Activated T-cell treated with anti-CD3 and anti-CD28 coated beads, Interleukin-2, amount 50 U/mL, for 4 hours (primary cell): ENCODE measurements at places on chromosomes 2 and 18. TPM values are rescaled to one million over a fixed set of nuclear protein-coding genes. Genes with fewer than 3 reads are reported as not detected.

DNA sequence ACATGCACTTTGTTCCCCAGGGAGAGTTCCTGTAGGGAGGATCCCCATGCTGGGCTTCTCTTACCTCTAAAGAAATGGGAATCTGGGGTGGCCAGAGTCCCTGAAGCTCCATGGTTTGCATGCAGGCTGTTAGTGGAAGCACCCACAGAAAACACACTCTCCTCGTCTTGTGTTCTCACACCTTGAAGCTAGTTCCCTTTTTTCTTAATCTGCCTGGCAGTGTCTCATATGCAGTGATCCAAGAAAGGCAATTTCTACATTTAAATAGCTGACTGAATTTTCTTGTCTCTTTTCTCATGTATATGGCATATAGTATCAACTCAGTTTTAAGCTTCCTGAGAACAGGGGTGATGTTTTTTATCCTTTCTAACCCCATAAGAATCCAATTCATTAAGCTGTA is 65.0 kb downstream of the LINC00305 start:
- DNase-seq: no peak

- no peak for DNase-seq
Measured at GRCh38 chr2:205748639-205749038, 66.3 kb downstream of the NRP2 start.

DNA sequence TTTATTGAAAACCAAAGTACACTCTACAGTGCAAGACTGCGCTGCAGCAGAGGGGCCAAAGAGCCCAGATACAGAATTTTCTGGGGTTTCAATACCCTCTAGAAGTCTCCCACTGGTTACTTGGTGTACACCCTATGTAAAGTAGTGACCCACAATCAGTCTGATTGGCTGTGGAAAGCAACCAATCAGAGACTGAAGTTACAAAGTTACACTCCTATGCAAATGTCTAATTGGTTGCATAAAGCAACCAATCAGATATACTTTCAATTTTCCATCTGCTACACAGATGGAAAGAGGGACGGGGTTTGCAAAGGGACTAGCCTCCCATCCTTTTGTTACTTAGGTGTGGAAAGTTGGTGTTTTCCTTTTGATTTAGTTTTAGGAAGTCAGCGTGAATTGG is 198.9 kb upstream of the SH3BP4 start:
- DNase-seq: no peak

- no peak for DNase-seq
Measured at GRCh38 chr2:55431982-55432627, 12.4 kb upstream of the CCDC88A start.

- DNase-seq: no peak
Measured at GRCh38 chr2:181774685-181775084, 94.4 kb upstream of the NEUROD1 start.

DNA sequence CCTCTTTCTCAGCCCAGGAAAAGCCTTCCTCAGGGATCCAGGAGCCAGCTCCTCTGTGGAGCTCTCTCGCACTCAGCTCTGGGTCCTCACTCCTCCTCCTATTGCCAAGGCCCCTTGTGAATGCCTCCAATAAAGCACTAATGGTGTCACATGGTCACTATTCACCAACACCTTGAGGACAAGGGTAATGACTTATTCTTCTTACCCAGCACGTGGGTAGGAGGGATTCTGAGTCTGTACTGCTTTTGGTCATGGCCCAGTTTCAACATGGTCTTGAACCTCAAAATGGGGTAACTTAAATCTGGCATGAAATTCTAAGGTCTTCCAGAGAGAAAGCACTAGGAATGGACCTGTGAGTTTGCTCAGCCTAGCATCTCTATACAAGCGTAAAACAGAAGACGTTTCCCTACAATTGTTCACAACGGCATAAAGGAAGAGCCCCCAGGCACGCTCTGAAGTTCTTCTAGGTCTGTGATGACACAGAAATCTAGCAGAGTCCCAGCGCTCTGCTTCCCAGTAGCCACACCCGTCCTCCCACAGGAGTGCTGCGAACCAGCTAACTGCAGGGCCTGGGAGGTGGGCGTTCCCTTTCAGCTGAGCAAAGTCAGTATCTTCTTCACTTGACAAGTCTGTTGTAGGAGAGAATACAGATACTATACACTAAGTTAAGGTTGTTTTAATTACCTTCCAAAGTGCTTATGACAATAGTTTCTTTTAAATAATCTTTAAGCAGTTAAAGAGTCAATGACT is 14.6 kb upstream of the KIDINS220 start:
- DNase-seq: no peak

GRCh38 chr2:240839152-240840143 is 19.4 kb upstream of the KIF1A start:
- no peak for DNase-seq

GRCh38 chr18:25979369-25980040 is 110.9 kb downstream of the SS18 start:
- DNase-seq: no peak

DNA sequence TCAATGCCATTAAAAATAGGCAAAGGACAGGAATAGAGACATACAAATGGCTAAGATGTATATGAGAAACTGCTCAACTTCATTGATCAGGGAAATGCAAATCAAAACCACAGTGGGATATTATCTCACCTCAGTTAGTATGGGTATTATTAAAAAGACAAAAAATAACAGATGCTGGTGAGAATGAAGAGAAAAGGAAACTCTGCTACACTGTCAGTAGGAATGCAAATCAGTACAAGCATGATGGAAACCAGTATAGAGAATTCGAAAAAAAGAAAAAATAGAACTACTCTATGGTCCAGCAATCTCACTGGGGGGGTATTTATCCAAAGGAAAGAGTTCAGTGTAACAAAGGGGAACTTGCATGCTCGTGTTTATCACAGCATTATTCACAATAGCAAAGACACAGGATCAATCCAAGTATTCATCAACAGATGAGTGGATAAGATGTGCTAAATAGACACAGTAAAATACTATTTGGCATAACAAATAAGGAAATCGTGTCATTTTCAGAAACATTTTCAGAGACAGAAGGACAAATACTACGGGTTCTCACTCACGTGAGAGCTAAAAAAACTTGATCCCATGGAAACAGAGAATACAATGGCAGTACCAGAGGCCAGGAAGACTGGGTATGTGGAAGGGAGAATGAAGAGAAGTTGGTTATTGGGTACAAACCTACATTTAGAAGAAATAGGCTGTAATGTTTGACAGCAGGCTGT is 60.6 kb downstream of the CCDC74A start:
- DNase-seq: no peak

GRCh38 chr2:176079285-176079830 is 4.4 kb downstream of the EVX2 start:
- no peak for DNase-seq

GRCh38 chr2:231611273-231612108 is 18.8 kb downstream of the TEX44 start:
- peak; percentile 43 for DNase-seq

- DNase-seq: no peak
Measured at GRCh38 chr2:223416815-223417610, 185.1 kb downstream of the SCG2 start.

GRCh38 chr2:125085904-125086303 is 1060.8 kb downstream of the CNTNAP5 start:
- no peak for DNase-seq

- peak; percentile 14 for DNase-seq
Measured at GRCh38 chr2:44360749-44361329, 455 bp downstream of the PREPL start.

DNA sequence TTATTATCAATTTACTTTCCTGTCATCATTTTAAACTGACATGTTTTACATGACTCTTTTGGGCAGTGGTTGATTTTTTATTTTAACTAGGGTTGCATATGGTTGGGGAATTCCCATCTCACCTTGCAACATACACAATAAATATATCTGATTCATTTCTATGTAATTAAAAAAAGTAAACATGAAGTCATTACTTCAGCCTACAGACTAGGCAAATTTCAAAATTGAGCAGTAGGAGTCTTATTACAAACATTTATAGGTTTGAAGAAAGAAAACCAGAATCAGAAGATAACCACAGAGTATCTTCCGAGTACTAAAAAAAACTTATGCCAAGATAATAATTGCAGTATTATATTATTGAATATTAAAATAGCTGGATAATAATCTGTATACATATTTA is 377.0 kb upstream of the VRK2 start:
- DNase-seq: no peak

DNA sequence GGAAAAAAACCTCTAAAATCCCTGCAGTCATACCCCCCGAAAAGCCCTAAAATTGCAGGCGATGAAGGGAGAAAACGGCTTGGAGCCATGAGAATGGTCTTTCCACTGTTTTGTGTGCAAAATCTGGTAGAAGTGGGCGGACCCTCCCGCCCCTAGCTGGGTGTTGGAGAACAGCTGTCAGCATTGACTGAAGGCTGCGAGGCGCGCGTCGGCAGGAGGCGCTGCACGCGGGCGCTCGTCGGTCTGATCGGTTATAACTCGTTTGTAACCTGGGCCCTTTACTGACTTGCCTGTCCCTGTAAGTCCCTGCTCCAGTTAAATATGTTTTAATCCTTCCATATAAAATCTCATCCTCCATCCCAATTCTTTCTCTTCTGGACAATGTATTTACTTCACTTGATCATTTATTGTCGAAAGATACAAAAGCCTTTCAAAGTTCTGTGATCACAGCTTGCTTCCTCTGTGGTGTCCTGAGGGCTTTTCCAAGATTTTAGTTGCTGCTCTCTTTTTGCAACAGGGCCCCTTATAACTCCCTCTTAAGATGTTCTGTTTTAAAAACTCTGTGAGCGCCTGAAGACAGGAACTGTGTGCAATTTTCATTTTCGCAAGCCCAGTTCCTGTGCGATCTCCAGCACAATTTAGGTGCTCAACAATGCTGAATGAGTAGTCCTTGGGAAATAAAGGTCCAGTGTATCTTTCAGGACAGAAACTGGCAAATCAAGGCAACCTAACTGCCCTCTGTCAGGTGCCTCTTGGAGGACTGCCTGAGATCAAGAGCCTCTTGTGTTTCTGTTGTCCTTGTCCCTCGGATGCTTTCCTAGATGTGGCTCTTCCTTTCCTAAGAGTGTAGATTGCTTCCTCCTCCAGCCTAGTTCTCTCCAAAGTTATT is 918 bp upstream of the HNRNPLL start:
- DNase-seq: peak; percentile 77

DNA sequence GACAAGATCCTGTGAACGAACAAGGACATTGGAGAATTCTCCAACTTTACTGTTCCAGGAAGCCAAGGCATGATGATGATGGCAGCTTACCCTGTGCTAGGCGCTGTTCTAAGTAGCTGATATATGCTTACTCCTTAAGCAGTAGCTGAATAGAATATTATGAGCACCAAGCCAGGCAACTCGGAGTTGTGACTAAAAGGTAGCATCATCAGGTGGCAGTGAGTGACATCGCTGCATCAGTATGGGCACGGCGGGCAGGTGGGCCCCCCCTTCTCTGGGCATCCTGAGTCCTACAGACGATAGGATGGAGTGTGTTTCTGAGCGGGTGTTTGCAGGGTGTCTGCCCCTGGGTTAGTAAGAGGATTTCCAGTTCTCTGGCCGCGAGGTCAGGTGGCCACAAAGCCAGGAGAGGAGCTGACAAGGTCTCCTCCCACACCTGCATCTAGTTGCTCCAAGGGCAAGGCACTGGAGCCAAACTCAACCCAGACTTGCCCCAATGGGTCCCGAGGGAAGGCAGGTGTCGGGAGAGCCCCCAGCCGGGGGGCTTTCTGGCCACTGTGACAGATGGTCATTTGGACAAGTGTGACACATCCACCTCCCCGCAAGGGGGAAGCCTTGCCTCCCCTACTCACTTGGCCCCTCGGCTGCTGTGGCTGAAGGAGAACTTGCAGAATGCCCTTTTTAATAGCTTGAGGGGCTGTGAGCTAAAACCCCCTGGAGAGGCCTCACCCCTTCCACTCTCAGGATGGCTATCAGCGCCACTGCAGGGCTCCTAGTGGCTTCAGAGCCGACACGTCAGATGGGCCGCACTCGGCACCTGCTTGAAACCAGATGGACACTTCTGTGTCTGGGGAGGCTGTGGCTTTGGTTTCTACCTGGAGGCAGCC is 55.5 kb downstream of the CRACDL start:
- no peak for DNase-seq

DNA sequence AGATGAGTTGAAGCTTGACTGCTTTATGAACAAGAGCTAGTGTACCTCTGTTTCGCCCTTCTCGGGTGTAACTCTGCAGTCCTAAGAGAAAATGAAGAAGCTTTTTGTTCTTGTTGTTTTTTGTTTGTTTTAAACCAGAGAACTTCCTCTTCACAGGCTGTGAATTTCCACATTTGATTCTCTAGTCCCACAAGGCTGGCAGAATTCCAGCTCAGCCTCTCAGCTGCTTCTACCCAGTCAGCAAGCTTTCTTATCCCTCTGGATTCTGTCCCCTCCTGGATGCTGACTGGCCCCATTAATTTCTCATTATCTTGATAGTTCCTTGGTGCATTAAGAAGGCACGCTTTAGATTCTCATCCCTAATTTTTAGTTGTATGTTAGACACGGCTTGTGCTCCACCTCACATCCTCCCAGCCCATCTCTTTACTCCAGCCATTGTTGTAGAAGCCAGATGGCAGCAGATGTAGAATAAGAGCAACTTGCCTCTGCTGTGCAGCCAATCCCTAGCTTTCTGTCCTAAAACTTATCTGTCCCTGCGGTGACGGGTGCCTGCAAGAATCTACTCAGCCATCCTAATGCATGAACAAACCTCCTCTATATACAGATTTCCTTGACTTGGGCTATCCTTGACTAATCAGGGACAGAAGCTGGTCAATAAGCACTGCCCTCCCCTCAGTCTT is 12.3 kb upstream of the RESP18 start:
- no peak for DNase-seq

- DNase-seq: no peak
Measured at GRCh38 chr18:51390702-51391101, 193.2 kb upstream of the MEX3C start.

DNA sequence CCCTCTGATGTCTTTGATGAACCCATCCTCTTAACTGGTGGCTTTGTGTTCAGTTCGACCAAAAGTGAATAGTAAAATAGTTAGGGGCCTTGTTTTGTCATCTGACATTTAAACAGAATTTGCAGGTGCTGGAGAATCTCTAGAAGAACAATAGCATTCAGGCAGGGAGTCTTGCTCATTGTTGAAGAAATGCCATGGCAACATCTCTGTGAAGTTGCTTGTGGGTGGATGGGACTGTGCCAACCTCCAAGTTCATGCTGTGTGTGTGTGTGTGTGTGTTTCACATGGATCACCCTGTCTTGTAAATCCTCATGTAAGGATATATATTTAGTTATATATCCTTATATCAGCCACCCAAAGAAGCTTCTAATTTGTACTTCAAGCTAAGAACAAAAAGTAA is 66.7 kb downstream of the SKA1 start:
- no peak for DNase-seq

GRCh38 chr18:45103319-45104048 is 422.8 kb downstream of the SETBP1 start:
- DNase-seq: no peak

CABLES1 gene
- 1.5 TPM for total RNA-seq

PROKR1 gene
- not detected for total RNA-seq

TYMS gene
- total RNA-seq: 54.5 TPM

DNAJC5G gene
- not detected for total RNA-seq

TNFRSF11A gene
- total RNA-seq: 2.9 TPM

MYO3B gene
- total RNA-seq: 0.08 TPM

RGPD4 gene
- 0.08 TPM for total RNA-seq

MGAT5 gene
- 69.8 TPM for total RNA-seq

SERPINB4 gene
- total RNA-seq: not detected
